Kidney tubule cell (primary cell): ENCODE measurements at places on chromosomes 1 and 21.

GRCh38 chr1:212450331-212450881 lies 17.7 kb downstream of the NENF start:
- peak; percentile 17 for DNase-seq

- peak; percentile 82 for DNase-seq
These were observed 110.4 kb downstream of the SYT2 start for GRCh38 chr1:202599669-202600431.

- no peak for DNase-seq
These were observed 116.8 kb downstream of the KCNH1 start for GRCh38 chr1:211017075-211017718.

- no peak for DNase-seq
These were observed 48.6 kb downstream of the WNT2B start for GRCh38 chr1:112557385-112557784.

DNA sequence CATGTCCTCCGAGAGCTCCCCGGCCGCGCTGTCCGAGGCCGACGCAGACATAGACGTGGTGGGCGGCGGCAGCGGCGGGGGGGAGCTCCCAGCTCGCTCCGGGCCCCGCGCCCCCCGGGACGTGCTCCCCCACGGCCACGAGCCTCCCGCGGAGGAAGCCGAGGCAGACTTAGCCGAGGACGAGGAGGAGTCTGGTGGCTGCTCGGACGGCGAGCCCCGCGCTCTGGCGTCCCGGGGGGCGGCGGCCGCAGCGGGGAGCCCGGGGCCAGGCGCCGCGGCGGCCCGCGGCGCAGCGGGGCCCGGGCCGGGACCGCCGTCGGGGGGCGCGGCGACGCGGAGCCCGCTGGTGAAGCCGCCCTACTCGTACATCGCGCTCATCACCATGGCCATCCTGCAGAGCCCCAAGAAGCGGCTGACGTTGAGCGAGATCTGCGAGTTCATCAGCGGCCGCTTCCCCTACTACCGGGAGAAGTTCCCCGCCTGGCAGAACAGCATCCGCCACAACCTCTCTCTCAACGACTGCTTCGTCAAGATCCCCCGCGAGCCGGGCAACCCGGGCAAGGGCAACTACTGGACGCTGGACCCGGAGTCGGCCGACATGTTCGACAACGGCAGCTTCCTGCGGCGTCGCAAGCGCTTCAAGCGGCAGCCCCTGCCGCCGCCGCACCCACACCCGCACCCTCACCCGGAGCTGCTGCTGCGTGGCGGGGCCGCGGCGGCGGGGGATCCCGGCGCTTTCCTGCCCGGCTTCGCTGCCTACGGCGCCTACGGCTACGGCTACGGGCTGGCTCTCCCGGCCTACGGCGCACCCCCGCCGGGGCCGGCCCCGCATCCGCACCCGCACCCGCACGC lies 547 bp downstream of the FOXD2 start:
- no peak for DNase-seq

GRCh38 chr21:36985751-36986594 lies 19.5 kb upstream of the HLCS start:
- no peak for DNase-seq

- no peak for DNase-seq
These were observed 1.3 kb upstream of the CCSAP start for GRCh38 chr1:229344139-229344538.

- DNase-seq, result no peak
These were observed 1.7 kb downstream of the NES start for GRCh38 chr1:156675210-156676113.

GRCh38 chr1:10353282-10353681 lies 45.6 kb upstream of the PGD start:
- no peak for DNase-seq

GRCh38 chr1:64172458-64172983 lies 30.9 kb upstream of the UBE2U start:
- DNase-seq, result no peak

GRCh38 chr21:14271053-14271452 lies 55.1 kb downstream of the RBM11 start:
- DNase-seq, result no peak

GRCh38 chr1:117370071-117370470 lies 2.8 kb downstream of the MAN1A2 start:
- DNase-seq, result no peak

- no peak for DNase-seq
These were observed 344.1 kb upstream of the VAMP3 start for GRCh38 chr1:7426780-7427604.

GRCh38 chr1:152182431-152182830 lies 23.4 kb upstream of the RPTN start:
- DNase-seq, result peak; percentile 56
